Stimulated activated CD8-positive, alpha-beta memory T cell treated with anti-CD3 and anti-CD28 coated beads, Interleukin-4, amount 100 ng/mL, for 1 hour (primary cell): ENCODE measurements at places on chromosomes 7 and 10.

- no peak for DNase-seq
These were observed 57.6 kb upstream of the MDFIC start for GRCh38 chr7:114864278-114864677.

DNA sequence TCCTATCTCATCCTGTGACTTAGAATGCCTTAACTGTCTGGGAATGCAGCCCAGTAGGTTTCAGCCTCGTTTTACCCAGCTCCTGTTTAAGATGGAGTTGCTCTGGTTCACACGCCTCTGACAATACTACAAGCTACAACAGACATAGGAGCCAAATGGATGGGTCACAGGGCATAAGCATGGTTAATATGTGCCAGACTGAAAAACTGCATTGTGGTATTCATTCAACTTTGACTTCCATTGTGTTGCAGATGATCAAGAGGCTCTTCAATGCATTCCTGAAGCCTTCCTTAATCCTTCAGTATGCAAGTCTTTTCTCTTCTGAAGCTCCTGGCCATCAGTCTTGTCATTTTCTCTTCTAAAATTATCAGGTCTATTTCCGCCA is 20.3 kb upstream of the RNF32 start:
- no peak for DNase-seq

GRCh38 chr7:46192271-46192670 is 271.2 kb upstream of the IGFBP3 start:
- DNase-seq, result no peak

DNA sequence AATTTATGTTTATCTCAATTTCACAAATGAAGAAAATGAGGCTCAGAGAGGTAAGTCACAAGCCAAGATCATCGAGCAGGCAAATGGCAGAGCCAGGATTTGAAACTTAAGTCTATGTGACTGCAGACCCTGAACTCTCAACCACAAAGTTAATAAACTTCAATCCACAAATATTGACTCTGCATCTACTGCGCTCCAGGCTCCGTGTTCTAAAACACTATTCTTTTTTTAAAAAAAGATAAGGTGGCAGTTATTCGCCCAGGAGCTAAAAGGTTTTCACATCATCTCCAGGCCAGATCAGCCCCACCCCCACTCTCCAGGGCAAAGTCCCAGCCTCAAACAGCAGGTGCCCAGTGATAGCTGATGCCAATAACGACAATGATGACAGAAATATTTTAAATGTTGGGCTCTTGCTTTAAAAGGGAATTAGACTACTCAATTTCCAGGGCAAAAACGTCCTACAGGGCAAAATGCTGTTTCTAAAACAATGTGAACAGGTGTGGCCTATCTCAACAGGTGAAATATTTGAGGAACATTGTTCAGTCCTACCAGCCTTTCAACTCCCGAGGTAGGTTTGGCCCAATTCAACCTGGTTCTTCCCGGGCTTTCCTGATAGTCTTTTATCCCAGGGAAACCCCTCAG is 85.2 kb downstream of the SORBS1 start:
- no peak for DNase-seq

DNA sequence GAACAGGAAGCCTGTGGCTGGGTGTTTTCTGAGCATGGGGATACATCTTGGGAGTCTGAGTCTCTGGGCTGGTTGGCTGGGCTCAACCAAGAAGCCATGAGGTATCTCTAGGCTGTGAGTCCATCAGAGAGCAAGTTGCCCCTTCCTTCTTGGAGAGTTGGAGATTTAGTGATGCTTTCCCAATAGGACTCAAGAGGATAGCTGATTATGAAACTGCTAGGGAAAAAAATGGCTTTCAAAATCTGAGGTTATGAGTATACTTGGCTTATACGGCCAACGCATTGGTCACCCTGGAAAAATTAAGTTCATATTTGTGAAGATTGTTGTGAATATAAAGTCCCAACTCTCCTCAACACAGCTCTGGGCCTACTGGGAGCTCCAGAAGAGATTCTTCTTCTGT is 162.7 kb upstream of the KMT2E start:
- no peak for DNase-seq

DNA sequence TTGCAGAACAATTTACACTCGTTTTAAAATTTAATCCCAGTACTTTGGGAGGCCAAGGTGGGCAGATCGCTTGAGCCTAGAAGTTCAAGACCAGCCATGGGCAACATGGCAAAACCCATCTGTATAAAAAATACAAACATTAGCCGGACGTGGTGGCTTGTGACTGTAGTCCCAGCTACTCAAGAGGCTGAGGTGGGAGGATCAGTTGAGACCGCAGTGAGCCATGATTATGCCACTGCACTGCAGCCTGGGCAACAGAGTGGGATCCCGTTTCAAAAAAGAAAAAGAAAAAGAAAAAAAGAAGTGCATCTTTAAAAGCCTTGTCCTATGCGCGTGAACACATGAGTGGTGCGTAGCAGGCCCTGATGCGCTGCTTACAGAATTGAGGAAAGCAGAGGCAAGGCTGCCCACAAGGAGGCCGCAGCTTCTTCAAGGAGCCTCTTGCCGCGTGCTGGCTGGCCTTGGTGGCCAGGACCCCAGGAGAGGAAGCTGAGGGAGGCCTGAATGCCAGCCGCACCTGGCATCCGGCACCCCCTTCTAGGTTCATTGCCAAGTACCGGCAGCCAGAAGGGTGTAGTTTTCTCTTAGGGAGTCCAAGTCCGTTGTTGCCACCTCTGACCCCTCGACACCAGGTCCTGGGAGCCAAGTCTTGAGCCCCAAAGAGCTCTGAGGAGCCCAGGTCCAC is 124.5 kb downstream of the UBE2H start:
- no peak for DNase-seq

DNA sequence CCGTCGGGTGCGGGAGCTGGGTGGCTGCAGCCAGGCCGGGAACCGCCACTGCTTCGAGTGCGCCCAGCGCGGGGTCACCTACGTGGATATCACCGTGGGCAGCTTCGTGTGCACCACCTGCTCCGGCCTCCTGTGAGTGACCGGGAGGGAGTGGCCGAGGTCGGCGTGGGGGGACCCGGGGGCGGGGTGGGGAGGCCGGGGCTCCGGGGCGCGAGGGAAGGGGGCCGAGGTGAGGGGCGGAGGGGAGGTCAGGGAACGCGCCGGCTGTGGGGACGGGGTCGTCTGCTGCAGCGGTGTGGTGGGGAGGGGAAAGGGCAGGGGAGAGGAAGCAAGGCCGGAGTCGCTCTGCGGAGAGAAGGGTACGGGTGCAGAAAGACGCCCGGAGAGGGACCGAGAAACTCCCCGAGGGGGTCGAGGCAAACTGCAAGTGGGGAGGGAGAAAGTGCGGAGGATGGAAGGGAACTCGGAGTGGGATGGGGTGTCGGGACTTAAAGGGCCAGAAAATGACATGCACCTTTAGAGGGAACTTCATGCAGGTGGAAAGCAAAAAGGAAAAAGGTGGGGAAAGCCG is 518 bp downstream of the AGFG2 start:
- DNase-seq, result no peak

GRCh38 chr10:123398180-123398591 is 244.0 kb downstream of the BUB3 start:
- DNase-seq, result no peak

GRCh38 chr7:130918129-130919052 is 184.4 kb upstream of the KLF14 start:
- DNase-seq, result no peak

- no peak for DNase-seq
These were observed 741 bp downstream of the GPR85 start for GRCh38 chr7:113085781-113086390.

GRCh38 chr10:71970331-71970730 is 6.1 kb downstream of the CHST3 start:
- DNase-seq, result no peak

DNA sequence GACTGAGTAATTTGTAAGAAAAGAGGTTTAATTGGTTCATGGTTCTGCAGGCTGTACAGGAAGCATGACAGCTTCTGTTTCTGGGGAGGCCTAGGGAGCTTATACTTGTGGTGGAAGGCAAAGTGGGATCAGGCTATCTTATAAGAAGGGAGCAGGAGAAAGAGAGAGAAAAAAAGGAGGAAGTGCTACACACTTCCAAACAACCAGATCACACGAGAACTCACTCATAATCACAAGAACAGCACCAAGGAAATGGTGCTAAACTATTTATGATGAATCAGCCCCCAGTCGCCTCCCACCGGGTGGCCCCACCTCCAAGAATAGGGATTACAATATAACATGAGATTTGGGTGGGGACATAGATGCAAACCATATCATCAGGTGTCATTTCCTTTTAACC is 89.1 kb upstream of the KCNMA1 start:
- DNase-seq, result no peak

DNA sequence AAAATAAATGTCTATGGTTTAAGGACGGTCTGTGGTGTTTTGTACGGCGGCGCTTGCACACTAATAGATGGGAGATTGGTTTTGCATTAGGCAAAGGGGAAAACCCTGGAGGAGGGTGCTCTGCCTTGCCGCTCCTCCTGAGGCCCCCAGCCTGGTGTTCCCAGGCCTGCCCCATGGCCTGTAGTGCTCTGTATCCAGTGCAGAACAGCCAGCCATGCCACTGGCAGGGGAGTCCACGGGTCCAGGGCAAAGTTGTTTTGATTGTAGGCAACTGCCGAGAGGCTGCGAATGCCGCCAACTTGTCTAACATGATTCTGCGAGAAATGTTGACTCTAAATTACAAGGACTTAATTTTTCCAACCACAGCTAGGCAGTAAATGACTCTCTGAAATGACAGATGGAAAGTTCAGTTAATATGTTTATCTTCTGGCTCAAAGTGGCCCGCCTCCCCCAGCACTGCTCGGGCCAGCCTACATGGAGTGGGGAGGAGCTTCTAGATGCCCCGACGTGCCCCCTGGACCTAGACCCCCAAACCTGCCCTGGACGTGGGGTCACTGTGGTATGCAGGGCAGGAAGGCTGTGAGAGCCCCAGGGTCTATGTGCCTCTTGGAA is 104.6 kb upstream of the GDF10 start:
- DNase-seq, result no peak

- DNase-seq, result no peak
These were observed 11.9 kb upstream of the HOXA13 start for GRCh38 chr7:27211764-27212204.
